ENCODE measurements at places on chromosomes 3 and 15. TPM values are rescaled to one million over a fixed set of nuclear protein-coding genes. Genes with fewer than 3 reads are reported as not detected.

GRCh38 chr15:40769274-40770146 lies at the start of gene C15orf62:
Gene C15orf62 (plus strand): TSS chr15:40769980. CDS start chr15:40770496, 516 bp downstream.
- DNase-seq = no peak

- no peak for DNase-seq
Observed at GRCh38 chr3:169058681-169059080, 604.8 kb downstream of the MECOM start.

DNA sequence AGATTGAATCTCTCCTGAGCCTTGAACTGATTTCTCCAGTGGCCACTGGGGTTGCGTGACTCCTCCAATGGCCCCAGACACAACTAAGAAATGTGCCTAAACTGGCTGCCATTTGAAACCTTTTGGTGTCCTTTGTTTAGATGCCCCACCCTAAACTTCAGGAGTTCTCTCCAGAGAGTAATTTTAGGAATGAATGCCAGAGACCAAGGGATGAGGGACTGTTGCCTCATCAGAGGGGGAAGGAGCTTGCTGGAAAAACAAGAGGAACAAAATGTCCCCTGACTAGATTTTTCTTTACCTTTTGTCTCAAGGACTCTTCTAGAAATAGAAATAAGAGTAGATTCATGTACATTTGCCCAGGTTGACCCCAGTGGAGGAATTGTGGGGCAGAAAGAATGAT lies 8.1 kb upstream of the ADPRH start:
- DNase-seq = no peak

The TRAIP gene
- total RNA-seq = 5.3 TPM

DNA sequence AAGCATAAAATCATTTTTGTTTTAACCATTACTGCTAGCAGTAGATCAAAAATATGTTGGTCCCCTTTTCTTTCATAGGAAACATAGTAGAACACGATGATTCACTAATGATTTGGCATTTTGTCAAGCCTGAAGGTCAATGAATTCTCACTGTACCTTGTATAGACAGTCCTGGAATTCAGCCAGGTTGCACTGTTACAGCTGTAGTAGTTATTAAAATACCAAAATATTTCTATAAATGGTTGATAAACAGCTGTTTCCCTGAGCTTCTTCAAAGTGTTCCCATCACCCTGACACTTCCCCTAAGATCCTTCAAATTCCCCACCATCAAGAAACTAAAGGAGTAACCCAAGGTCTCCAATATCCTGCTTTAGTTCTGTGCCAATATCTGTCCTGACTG lies 200.9 kb downstream of the ATP8B4 start:
- DNase-seq = no peak

Measured in NCI-H460 (cell line).